ENCODE measurements at places on chromosomes 12 and 14. TPM values are rescaled to one million over a fixed set of nuclear protein-coding genes. Genes with fewer than 3 reads are reported as not detected.

PPFIA2 gene
- not detected for total RNA-seq

SLC25A47 gene
- total RNA-seq: not detected

C12orf54 gene
- not detected for total RNA-seq

GPD1 gene
- 63.6 TPM for total RNA-seq

CACNA2D4 gene
- total RNA-seq: 1.4 TPM
